Esophagus squamous epithelium (tissue), 5 donors: ENCODE measurements at places on chromosomes 1 and 21. TPM values are rescaled to one million over a fixed set of nuclear protein-coding genes. Genes with fewer than 3 reads are reported as not detected.

DNA sequence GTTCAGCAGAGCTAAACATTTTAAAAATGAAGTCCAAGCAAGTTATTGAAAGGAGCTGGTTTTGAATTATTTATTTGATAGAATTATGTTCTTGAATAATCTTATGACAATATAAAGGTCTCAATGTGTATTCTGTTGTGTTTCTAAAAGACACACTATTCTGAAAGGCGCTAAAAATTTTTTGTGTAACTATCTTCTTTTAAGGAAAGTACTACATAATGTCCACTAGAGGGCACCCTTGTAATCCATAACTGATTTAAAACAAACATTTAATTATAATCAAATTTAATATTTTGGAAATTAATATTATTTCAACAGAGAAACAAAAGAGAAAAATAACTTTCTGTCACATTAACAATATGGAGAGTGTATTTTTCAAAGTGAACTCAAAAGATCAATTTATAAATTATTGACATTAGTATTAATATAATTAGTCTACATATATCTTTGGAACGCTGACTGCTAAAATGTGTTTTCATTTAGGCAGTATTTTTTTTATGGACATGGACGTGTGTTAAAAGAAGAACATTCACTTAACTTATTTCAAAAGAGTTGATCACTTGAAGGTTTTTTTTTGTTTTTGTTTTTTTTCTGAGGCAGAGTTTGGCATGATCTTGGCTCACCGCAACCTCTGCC lies 248.4 kb downstream of the DENND1B start:
- DNase-seq: no peak

The LCE1E gene
- not detected for total RNA-seq

DNA sequence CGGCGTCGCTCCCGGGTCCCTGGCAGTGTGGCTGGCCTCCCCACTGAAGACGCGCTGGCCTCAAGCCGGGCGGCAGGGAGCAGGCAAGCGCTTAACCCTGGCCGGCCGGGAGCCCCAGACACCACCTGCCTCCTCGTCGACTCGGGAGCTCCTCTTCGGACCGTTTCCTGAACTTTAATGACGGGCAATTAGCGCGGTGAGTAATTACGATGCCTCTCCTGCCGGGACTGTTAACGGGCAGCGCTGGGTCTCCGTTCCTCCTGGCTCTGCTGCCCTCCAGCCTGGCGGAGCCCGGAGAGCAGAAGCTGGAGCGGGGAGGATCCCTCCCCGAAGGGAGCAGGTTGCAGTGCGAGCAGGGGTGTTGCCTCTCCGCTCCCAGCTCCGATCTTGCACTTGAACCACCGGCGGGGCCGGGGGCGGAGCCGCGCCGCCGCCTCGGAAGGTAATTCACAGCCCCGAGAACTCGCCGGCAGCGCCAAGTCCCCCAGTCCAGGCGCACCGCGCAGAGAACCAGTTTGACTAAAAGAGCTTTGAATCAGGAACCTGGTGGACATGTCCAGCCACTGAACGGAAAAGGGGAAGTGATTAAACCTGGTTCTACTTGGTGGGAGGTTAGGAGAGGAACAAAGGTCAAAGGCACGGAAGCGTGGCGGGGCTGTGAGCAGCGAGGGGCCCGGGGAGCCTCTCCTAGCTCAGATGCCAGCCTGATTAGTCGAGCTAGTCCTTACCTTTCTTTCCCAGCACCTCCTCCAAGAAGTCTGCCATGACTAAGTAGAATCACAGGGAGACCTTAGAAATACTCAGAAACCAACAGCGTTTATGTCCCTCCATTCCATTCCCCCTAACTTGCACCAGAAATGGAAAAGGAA lies 18.3 kb upstream of the PLEKHA6 start:
- DNase-seq: no peak

GRCh38 chr1:27574871-27575831 lies 28.8 kb downstream of the AHDC1 start:
- no peak for DNase-seq

DNA sequence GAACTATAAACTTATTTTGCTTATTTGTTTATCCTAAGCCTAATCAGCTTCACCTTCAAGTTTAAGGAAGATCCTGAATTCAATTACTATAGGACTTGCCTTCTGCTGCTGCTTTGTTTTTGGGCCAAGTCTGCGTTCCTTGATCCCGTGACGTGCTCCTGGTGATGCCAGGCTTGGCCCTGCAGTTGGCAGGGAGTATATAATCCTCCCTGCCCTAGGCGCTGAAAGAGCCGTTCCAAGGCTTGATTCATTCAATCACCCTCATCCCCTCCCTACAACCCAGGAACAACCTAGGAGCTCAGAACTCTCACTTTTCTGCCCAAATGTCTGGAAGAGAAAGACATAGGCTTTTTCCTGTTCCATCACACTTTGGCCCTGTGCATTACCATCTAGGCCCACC lies 12.4 kb upstream of the LRRN2 start:
- no peak for DNase-seq

- no peak for DNase-seq
Observed at GRCh38 chr1:81517987-81518386, 282.7 kb upstream of the ADGRL2 start.

DNA sequence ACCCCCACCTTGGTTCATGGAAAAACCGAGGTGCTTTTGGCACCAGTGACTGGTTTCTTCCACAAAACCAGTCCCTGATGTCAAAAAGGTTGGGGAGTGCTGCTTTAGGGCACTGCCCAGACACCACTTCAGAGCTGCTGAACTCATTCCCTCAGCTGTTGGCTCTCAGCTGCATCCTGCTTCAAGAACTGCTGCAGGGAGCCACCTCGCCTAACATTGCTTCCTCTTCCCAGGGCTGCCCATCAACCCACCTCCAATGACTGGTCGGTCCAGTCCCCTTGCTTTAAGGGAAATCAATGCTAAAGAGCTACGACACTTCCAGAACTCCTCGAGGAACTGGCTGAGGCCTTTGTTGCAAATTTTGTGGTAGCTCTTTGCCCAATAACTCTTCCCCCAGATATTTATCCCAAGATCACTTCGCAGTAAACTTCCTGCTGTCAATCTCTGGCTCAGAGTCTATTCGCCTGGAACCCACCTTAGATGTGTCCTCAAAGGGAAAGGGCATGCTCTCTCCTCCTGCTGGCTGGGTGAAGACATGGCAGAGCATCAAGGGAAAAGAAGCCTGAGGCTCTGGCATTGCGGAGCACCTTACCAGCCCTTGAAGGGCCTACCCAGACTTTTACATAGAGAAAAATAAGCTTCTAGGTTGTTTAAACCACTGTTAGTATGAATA lies 29.0 kb downstream of the C1orf52 start:
- DNase-seq: no peak

- no peak for DNase-seq
Observed at GRCh38 chr1:228168563-228169270, 3.1 kb downstream of the IBA57 start.

DNA sequence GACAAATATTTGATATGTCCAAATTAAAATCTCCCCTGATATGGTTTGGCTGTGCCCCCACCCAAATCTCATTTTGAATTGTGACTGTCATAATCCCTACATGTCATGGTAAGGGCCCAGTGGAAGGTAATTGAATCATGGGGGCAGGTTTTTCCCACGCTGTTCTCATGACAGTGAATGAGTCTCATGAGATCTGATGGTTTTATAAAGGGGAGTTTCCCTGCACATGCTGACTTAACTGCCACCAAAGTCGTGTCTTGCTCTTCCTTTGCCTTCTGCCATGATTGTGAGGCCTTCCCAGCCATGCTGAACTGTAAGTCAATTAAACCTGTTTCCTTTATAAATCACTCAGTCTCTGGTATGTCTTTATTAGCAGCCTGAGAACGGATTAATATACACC lies 207.0 kb downstream of the BARHL2 start:
- no peak for DNase-seq

GRCh38 chr1:210586771-210587170 lies 258.1 kb downstream of the HHAT start:
- DNase-seq: no peak
